Fibroblast of skin of right quadriceps (primary cell): ENCODE measurements at places on chromosomes 5 and 9.

DNA sequence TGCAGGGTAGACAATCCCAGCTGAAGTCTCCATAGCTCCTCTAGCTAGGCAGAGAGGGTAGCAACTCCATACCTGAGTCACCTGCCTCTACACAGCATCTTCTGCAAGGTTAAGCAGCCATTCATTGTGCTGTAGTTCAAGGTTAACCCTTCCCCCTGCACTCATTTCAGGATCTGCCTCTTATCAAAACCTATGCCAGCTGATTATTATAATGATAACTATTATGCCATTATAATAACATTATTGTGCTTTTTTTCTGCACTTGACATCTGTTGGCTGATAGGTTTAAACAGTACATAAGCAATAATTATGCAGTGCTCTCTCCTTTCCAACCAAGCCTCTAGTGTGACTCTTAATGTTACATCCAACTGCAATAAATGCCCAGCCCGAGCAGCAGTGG, 17.3 kb downstream of the SIL1 start:
- no peak for DNase-seq

- DNase-seq = peak; percentile 92
Observed at GRCh38 chr5:125093776-125094175, 347.3 kb upstream of the ZNF608 start.

DNA sequence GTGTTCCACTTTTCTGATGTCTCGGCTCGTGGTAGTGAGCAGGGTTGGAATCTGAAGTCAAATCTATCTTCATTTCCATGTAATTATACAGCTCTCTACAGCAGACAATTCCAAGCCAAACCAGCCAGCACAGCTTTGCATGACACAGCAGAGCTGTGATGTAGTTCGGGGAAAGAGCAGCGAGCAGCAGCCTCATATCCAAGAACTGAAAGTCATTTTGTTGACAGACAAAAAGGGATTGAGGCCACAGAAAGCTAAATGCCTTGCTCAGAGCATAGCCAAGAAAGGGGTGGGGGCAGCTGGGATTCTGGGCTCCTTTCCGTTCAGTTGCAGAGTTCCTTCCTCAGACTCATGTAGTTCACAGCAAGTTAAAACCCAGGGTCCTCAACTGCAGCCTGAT, 32.1 kb downstream of the LCP2 start:
- no peak for DNase-seq

GRCh38 chr5:131245948-131246347, 17.9 kb upstream of the CDC42SE2 start:
- DNase-seq = no peak

GRCh38 chr5:6590581-6590980, 42.3 kb downstream of the NSUN2 start:
- no peak for DNase-seq

GRCh38 chr5:54717870-54718269, 200.3 kb downstream of the SNX18 start:
- no peak for DNase-seq

- DNase-seq = peak; percentile 89
Observed at GRCh38 chr5:68528821-68529273, 313.3 kb downstream of the PIK3R1 start.

DNA sequence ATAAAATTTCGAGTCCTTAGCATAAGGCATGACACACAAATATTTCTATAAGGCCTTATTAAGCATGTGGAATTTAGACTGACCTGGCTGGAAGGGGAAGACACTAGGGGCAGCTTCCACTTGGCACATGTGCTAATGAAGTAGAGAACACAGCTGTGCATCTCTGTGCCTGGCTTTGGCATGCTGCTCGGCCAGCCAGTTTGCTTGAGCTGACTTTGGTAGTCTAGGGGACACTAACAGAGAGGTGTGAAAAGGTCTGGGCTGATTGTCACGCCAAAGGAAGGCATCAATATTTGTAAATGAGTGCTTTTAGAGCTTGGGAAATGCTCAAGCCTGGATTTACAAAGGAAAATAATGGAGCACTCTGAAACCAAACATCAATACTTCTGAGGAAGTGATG, 723.7 kb downstream of the PRELID2 start:
- DNase-seq = no peak

DNA sequence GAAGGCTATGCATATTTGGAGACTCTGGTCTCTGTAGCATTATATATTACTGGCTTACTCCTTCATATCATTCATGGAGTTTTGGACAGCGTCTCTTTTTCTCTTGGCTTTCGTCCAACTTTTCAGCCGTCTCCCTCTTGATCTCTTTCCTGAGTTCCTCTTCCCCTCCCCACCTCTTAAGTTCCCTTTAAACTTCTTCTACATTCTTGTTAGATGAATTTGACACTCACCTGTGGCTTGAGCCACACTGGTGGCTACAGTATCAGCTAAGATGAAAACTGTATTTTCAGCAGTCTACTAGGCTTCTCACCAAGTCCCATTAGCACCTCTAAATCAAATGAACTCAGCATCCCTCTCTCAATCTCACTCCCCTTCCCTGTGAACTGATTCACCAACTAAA, 128.1 kb downstream of the STARD4 start:
- DNase-seq = peak; percentile 26

GRCh38 chr9:91077624-91078368, 276.2 kb downstream of the SYK start:
- DNase-seq = peak; percentile 24

GRCh38 chr5:139660923-139661814, 13.0 kb downstream of the CXXC5 start:
- DNase-seq = peak; percentile 94

DNA sequence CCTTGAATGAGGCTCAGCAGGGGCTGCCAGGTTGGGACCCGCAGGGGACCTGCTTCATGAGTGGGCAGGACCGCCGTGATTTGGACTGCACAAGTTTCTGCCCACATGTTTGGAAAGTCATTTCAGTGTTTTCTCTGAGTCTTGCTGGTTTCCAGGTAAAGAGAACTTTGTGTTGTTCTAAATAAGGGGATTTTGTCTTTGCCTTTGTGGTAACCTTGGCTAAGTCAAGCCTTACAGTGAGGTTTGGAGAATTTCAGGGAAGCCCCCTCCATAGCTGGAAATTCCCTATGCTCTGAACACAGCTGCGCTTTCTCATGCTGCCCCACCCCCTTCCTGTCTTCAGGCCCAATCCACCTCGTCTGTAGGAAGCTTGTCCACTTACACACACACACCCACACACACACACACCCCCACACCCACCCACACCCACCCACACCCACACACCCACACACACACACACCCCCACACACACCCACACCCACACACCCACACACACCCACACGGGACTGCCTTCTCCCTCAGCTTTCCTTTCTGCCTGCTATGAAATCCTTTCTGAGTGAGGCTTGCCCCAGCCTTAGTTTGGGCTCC, 270.1 kb downstream of the HSPA4 start:
- DNase-seq = no peak

DNA sequence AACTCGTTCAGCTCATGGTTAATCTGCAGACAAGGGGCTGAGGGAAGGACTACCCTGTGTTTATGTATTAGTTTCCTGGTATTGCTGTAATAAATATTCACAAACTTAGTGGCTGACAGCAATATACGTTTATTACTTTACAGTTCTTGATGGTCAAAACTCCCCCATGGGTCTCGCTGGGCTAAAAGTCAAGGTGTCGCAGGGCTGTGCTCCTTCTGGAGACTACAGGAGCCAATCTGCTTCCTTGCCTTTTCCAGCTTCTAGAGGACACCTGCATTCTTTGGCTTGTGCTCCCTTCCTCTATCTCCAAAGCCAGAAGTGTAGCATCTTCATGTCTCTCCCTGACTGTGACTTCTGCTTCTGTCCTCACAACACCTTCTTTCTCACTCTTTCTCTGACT, 653.8 kb upstream of the RIOK2 start:
- no peak for DNase-seq

GRCh38 chr5:102778478-102778877, 23.4 kb downstream of the PAM start:
- peak; percentile 84 for DNase-seq

DNA sequence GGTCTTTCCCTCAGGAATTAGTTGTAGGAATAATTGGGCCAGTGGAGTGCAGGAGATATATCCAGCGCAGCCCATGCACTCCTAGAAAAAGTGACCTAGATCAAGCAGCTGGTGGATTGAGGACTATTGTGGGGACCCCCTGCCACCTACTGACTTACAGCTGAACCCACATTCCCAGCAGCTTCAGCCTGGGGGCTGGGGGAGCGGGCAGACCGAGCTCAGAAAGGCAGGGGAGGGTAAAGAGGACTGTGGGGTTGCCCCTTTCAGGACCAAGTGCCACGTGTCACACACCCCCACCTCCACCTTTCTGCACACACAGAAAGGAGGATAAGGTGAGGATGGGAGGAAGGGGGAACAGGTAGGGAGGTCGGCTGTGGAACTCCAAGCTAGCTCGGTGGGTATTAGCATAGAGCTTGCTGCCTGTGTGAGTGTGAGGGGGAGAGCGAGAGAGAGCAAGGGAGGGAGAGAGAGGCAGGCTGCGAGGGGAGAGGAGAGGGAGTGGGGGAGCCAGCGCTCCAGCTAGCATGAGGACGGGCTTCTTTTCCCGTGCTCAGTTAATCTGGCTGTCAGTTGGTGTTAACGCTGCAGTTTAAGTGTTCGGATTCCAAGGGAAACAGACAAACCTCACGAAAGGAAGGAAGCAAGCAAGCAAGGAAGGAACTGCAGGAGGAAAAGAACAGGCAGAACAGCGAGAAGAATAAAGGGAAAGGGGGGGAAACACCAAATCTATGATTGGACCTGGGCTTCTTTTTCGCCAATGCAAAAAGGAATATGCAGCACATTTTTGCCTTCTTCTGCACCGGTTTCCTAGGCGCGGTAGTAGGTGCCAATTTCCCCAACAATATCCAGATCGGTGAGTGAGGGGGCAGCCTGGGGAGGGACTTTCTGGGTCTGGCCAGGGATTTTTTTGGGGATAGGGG, at the start of gene GRIA1:
TSS of gene GRIA1 (plus strand) at position 553 of the 920 bp plus-strand sequence.
- peak; percentile 52 for DNase-seq

GRCh38 chr9:122865300-122865699, 36.9 kb upstream of the PDCL start:
- DNase-seq = no peak

DNA sequence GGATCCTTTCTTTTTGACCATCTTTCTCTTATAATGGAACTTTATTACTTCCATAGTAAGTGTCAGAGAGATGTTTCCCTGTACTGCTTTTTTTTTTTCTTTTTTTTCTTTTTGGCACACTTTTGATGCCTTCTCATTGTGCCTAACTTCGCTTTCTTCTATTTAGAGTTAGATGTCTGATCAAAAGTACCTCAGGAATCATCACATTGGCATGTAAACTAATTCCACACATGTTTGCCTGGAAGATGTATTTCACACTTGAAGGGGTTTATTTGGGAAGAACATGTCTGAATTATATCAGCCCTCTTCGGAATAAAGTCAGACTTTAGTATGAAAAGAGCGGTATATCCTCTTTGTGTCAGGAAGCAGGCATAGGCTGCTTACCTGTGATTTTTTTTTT, 35.1 kb downstream of the SMARCA2 start:
- peak; percentile 36 for DNase-seq

DNA sequence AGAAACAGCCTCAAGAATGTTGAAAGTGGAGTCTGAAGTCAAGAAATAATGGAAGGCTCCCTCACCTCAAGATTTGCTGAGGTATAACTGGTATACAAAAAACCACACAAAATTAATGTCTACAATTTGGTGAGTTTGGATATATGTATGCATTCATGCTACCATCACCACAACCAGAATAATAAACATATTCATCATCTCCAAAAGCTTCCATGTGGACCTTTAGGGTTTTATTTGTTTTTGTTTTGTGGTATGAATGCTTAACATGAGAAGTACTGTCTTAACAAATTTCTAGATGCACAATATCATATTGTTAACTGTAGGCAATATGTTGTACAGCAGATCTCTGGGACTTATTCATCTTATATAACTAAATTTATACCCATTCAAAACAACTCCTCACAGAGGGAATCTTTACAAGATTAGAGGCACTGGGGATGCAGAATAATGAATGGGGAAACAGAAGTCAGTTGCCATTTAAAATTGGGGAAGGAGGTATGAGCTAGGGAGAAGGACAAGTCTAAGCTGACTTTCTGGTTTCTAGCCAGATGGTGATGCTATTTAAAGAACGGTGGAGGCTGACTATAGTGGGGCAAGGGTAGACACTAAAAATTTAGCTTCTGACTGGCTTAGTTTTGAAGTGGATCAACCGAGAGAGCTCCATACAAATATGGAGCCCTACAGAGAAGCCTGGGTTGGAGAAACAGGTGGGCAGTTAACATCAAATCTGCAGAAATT, 213.9 kb downstream of the BNC2 start:
- no peak for DNase-seq

DNA sequence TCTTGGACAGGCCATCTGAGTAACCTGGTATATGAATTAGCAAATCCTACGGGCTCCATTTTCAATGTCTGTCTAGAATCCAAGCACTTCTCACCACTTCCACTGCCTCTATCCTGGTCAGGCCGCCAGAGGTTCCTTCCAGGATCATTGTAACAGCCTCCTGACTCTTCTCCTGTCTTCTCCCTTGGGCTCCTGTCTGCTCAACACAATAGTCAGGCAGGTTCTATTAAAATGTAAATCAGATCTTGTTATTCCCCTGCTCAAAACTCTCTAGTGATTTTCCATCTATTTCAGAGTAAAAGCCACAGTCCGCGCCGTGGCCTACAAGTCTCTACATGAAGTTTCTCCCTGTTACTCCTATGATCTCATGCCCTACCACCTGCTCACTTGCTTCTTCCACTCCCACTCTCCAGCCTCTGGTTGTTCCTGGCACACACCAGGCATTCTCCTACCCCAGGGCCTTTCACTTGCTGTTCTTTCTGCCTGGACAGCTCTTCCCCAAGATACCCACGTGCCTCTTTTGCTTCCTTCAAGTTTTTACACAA, 21.7 kb downstream of the ZNF366 start:
- no peak for DNase-seq

DNA sequence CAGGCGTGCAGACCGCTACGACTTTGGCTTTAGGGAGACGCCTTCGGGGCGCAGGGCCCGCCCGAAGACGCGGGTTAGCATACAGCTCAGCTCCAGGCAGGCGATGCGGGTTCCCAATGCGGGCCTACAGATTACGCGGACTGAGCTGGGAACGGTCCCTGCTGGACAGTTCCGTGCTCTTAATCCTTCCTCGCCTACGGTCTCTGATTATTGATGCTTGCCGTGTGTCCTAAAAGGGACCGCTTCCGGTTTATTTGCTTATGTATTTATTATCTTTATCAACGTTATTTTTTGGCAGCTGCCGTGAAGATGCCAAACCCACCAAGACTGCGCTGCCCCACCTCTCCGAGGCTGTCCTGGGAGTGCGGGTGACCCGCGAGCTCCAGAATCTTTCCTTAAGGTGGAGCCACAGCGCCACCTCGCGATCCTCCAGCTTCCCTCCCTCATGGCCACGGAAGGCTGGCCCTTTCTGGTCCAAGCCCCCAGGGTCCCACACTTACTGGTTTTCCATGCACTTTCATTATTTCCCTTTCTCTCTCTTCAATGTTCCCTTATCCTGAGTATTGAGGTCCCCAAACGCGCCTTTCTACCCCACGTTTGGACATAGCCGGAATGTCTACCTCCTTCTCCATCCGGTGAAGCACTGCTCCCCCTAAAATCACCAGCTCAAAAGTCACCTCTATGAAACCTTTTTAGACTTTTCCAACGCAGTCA, 7.0 kb upstream of the EBF1 start:
- DNase-seq = peak; percentile 70
